ENCODE measurements at places on chromosomes 5 and 9. TPM values are rescaled to one million over a fixed set of nuclear protein-coding genes. Genes with fewer than 3 reads are reported as not detected.

RASA1 gene
- 21.3 TPM for total RNA-seq

EIF4E1B gene
- total RNA-seq, result not detected

IRGM gene
- 0.96 TPM for total RNA-seq

CA9 gene
- total RNA-seq, result not detected

ZBTB6 gene
- total RNA-seq, result 12.1 TPM

MSX2 gene
- not detected for total RNA-seq
